Stimulated activated CD8-positive, alpha-beta memory T cell treated with anti-CD3 and anti-CD28 coated beads, Interleukin-4, amount 100 ng/mL, for 1 hour (primary cell): ENCODE measurements at places on chromosomes 6 and 20.

DNA sequence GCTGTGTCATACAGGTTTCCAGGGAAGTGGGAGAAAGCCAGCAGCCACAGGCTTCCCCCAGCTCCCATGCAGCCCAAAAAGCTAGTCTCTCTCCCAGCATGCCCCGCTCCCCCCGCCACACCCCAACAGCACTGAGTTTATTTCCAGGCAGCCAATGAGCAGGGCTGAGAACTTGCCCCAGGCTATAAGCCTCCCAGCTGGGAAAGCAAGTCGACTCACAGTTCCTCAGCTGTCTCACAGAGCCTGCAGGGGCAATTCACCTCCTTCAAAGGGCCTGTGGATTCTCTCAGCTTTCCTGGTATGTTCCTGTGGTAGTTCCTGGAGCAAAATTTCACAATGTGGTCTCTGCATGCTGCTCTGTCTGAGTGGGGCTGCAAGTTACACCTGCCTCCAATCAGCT lies 34.2 kb downstream of the PAX1 start:
- DNase-seq, result no peak

GRCh38 chr6:1736346-1737105 lies 126.8 kb downstream of the FOXC1 start:
- no peak for DNase-seq

GRCh38 chr6:358432-358831 lies 33.1 kb upstream of the IRF4 start:
- DNase-seq, result no peak

- DNase-seq, result no peak
Measured at GRCh38 chr20:24273251-24273650, 196.2 kb upstream of the SYNDIG1 start.

DNA sequence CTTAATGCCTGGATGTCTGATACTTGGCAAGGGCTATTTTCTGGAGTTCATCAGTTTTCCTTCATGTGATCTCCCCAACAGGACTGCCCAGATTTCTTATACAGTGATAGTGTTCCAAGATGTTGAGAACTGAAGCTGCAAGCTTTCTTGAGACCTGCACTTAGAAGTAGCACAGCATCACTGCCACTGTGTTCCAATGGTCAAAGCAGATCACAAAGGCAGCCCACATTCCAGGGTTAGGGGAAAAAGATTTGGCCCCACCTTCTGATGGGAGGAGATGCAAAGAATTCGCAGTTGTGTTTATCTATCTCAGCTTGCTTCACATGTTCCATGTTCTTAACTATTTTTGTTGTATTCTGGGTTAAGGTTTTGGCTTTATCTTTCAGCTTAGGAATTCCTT lies 78.2 kb downstream of the GPX5 start:
- DNase-seq, result no peak

DNA sequence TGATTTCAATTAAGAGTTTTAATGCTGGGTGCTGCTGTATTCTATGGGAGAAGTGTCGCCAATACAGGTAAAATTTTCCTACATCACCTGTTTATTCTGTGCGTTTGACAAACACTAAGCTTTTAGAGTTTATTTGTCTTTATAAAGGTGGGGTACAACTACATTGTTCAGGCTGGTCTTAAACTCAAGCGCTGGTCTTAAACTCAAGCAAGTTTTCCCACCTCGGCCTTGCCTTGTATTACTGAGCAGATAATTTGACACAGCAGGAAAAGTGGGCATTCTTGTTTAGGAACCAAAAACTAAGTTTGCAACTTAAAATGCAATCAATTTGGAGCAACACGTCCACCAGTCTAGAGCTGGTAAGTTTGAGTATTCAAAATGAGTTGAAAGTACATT lies 112.9 kb upstream of the BTN3A2 start:
- DNase-seq, result no peak

GRCh38 chr20:47304287-47304686 lies 52.2 kb downstream of the ZMYND8 start:
- no peak for DNase-seq

GRCh38 chr6:31898383-31899011 lies 999 bp upstream of the EHMT2 start:
- no peak for DNase-seq

- no peak for DNase-seq
Measured at GRCh38 chr6:151121900-151122299, 117.9 kb upstream of the AKAP12 start.

- no peak for DNase-seq
Measured at GRCh38 chr6:69105288-69105687, 470.2 kb downstream of the ADGRB3 start.

DNA sequence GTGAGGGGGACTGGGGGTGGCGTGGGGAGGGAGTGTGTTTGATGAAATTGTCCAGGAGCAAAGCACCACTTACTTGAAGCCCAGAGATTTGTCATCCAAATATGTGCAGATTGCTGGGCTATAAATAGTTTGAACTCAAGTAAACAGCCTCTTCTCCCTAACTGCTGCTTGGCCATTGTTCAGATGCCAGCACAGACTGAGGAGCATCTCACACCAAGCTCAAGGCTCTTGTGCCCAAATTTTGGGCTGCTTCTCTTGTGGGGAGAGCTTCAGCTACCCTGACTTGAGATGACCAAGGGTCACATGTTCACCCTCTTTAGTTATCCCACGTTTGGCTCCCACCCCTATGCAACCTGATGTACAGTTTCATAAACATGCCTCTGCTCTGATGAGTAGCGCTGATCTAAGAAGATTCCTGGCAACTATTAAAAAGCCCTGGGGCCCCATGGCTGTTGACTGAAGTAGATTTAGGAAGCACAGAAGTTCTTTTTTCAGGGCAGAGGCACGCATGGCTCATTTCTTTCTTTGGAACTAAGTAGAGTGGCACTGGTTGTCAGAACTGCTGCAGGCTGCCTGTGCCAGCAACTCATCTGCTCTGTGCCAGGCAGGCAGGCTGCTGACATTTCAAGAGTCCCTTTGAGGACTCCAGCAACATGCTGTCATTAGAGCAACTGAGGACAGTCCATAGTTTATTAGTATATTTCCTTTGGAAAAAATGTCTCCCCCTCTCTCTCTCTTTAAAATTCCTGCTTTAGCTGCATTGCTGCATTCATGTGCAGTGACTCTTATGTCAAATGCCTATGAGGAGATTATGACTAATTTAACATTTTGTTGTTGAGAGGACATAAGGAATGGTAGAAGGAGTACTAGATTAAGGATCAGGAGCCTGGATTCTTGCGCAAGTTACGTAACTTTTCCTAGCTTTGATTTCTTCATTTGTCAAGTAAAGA lies 9.6 kb upstream of the PKIG start:
- DNase-seq, result no peak

GRCh38 chr20:57774111-57774880 lies 64.5 kb upstream of the PMEPA1 start:
- no peak for DNase-seq

- no peak for DNase-seq
Measured at GRCh38 chr6:119259027-119259426, 90.5 kb downstream of the MAN1A1 start.
